ENCODE measurements at places on chromosomes 12 and 14. TPM values are rescaled to one million over a fixed set of nuclear protein-coding genes. Genes with fewer than 3 reads are reported as not detected.

- no peak for DNase-seq
Observed at GRCh38 chr14:85533023-85533860, 3.3 kb downstream of the FLRT2 start.

DNA sequence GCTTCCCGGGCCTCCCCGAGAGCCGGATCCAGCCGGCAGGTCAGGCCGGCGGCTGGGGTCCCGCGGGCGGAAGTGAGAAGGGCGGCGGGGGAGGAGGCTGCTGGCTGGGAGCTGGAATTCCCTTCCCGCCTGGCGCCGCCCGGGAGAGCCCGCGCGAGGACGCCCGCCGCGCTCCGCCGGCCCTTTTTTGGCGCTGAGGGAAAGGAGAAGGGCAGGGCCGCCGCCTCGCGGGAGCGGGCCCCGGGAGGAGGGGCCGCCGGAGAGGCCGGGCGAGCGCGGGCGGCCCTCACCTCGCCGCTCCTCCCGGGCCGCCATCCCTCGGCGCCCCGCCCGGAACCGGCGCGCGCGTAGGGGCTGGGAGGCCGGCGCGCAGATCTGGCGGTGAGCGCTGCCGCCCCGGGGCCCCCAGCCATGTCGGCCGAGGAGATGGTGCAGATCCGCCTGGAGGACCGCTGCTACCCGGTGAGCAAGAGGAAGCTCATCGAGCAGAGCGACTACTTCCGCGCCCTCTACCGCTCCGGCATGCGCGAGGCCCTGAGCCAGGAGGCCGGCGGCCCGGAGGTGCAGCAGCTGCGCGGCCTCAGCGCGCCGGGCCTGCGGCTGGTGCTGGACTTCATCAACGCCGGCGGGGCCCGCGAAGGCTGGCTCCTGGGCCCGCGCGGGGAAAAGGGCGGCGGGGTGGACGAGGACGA is at the start of the genes KLHL42 and MANSC4:
Gene KLHL42, plus strand, starts transcription at position 314 of the 692 bp plus-strand sequence. Its CDS starts 98 bp downstream, at position 412.
Gene MANSC4, minus strand, starts transcription at position 317 of the 692 bp plus-strand sequence. CDS start 8,960 bp downstream, outside the sequence.
- no peak for DNase-seq

DNA sequence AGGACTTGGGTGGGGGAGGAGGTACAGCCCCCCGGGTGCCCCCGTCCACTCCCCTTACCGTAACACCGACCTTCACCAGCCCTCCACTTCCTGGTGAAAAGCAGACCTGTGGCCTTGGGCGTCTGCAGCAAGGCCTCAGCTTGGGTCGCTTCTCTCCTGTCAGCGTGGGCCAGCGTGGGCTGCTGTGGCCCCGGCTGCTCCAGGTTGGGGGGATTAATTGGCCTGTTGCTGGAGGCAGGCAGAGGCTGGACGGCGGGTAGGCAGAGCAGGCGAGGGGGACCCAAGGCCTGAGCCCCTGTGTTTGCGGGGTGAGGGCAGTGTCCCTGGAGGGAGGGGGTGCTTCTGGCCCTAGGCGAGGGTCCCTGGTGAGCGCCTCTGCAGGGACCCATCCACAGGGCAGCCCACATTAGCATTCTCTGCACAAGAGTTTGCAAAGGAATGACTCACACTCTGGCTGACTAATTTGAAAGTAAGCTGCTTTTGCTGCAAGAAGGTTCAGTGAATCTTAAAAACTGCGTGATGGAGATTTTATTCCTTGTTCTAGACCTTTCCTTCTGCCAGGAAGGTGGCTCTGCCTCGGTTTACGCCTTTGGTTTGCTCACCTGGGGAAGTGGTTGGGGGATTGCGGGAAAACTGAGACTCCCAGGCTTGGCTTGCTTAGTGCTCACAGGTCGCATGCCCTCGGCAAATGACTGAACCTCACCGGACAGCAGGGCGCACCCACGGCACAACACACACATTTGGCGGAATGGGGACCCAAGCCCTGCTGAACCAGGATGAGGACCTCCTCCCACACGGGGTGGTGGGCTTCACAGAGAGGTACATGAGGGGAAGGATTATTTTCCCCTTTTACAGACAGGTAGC is 37.9 kb upstream of the DLK1 start:
- DNase-seq = no peak

DNA sequence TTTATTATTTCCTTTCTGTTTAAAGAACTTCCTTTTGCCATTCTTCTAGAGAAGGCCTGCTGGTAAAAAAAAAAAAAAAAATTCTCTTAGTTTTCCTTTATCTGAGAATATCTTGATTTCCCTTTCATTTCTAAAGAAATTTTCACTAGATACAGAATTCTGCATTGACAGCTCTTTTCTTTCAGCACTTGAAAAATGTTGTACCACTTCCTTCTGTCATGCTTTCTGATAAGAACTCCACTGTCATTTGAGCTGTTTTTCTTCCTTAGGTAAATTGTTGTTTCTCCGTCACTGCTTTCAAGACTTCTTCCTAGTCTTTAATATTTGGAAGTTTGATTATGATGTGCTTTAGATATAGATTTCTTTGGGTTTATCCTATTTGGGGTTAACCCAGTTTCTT is 113.6 kb upstream of the BTG1 start:
- no peak for DNase-seq

GRCh38 chr12:108185002-108185401 is 55.9 kb downstream of the WSCD2 start:
- DNase-seq = no peak

- DNase-seq = no peak
Observed at GRCh38 chr12:104519190-104520019, 62.7 kb downstream of the CHST11 start.

- no peak for DNase-seq
Observed at GRCh38 chr12:67623259-67623658, 25.3 kb upstream of the DYRK2 start.

- DNase-seq = no peak
Observed at GRCh38 chr12:6871052-6871957, 1.8 kb downstream of the SPSB2 start.

DNA sequence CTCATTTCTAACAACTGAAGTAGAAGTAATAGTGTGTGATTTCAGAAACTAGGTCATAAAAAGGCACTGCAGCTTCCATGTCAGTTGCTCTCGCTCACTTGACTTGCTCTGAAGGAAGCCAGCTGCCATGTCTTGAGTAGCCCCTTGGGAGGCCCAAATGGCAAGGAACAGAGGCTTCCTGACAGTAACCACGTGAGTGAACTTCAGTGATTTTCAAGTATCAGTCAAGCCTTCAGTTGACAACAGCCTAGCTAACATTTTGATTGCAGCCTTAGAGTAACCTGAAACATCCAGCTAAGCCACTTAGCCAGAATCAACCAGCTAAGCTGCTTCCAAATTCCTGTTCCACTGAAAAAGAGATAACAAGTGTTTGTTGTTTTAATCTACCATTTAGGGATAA is 26.7 kb downstream of the TOGARAM1 start:
- no peak for DNase-seq

GRCh38 chr12:3336606-3337311 is 154.2 kb upstream of the PRMT8 start:
- peak; percentile 6 for DNase-seq

DNA sequence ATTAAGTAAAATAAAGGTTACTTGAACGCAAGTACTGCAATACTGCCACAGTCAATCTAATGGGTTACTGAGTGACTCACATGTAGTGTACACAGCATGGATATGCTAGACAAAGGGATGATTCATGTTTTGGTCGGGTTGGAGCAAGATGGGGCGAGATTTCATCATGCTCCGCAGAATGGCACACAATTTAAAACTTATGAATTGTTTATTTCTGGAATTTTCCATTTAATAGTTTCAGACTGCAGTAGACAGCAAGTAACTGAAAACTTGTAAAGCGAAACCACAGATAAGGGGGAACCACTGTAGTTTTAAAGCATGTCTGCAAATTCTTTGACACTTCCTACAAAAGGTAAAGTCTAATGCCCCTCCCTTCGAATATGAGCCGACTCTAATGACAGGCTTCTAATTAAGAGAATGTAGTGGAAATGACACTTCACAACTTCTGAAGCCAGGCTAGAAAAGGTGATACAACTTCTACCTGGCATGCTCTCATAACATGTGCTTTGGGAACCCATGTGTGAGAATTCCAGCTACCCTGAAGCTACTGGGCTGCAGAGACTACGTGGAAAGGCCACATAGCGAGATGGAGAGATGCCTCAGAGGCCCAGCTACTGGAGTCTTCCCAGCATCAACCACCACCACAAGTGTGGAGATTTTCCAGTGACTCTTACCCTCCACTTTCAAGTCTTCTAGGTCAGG is 13.9 kb upstream of the TCP11L2 start:
- no peak for DNase-seq

DNA sequence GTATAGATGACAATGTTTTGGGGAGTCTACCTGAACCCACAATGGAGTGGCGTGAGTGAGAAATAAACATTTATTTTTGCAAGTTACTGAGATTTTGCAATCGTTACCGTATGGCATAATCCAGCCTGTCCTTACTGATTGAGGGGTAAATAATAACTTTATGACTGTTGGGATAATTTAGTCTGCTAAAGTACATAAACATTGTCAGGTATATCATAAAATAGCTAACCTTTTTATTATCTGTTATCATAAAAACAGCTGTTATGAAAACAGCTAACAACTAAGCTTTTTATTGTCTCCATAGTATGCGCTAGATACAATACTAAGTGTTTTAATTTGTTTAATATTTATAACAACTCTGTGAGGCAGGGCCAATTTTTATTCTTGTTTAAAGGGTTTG is 10.3 kb downstream of the ACSS3 start:
- DNase-seq = no peak

GRCh38 chr12:51913071-51914033 is 6.0 kb downstream of the ACVRL1 start:
- DNase-seq = no peak

- no peak for DNase-seq
Observed at GRCh38 chr14:100409003-100409360, 85.8 kb downstream of the SLC25A47 start.

GRCh38 chr12:104462931-104463339 is 6.2 kb downstream of the CHST11 start:
- DNase-seq = no peak

GRCh38 chr14:43981135-43981768 is 525.8 kb downstream of the FSCB start:
- DNase-seq = no peak

DNA sequence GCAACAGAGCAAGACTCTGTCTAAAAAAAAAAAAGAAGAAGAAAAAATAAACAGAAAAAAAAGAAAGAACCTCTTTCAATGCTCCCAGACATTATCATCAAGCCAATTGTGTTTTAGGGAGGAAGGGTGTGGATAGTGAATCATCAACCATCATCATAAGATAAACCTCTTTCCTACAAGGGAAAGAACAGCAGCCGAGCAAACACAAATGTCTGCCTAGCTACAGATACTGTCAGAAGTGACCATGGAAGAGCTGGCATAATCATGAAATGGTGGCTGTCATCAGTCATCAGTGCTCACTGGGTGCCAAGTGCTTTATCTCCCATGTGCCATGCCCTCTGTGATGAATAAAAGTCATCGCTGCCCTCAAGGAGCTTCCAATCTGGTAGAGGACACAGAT is 46.6 kb downstream of the SLC17A8 start:
- no peak for DNase-seq

DNA sequence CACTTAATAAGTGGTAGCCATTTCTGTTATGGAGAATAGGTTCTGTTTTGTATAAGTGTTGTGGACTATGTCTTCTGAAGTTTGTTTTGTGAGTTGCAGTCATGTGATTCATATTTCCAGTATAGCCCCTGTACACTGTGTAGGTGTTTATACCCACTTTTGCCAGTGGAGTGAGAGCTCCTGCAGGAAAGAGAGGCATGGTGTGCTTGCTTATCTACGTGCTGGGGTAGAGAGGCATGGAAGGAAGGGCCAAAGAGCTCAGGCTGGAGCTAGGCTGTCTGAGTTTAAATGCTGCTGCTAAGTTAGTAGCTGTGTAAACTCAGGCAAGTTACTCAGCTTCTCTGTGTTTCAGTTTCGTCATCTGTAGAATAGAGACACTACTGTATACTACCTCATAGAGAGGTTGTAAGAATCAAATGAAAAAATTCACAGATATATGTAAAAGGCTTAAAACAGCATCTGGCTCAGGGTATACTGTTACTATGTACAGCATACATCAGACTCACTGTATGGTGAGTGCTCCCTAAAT is 88.2 kb upstream of the SLC38A2 start:
- no peak for DNase-seq

GRCh38 chr14:59126714-59127436 is 61.6 kb upstream of the DAAM1 start:
- no peak for DNase-seq

DNA sequence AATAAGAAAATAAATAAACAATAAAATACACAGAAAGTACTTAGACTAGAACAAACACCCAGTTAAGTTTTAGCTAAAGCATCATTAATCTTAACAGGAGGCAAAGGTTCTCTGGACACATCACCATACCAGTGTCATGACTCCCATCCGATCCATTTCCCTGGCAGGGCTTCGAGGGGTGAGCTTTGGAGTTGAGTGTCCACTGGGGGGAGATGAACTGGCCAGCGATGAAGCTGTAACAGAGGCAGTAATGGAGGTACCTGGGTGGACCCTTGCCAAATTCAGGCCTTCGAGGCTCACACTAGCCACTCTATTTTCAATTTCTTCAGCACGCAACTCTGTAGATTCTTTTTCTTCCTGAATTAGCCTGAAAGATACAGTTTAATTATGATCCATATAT is 269.5 kb downstream of the ACSS3 start:
- no peak for DNase-seq

- no peak for DNase-seq
Observed at GRCh38 chr12:4006743-4007142, 133.5 kb upstream of the PARP11 start.

DNA sequence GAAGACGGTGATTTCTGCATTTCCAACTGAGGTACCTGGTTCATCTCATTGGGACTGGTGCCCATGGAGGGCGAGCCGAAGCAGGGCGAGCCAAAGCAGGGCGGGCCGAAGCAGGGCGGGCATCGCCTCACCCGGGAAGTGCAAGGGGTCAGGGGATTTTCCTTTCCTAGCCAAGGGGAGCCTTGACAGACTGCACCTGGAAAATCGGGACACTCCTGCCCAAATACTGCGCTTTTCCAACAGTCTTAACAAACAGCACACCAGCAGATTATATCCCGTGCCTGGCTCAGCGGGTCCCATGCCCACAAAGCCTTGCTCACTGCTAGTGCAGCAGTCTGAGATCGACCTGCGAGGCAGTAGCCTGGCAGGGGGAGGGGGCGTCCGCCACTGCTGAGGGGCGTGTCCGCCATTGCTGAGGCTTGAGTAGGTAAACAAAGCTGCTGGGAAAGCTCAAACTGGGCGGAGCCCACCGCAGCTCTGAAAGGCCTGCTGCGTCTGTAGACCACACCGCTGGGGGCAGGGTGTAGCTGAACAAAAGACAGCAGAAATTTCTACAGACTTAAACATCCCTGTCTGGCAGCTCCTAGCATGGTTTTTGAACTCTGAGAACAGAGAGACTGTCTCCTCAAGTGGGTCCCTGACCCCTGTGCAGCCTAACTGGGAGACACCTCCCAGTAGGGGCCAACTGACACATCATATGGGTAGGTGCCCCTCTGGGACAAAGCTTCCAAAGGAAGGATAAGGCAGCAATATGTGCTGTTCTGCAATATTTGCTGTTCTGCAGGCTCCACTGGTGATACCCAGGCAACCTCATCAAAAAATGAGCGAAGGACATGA is 77.2 kb downstream of the BAZ1A start:
- no peak for DNase-seq

The RIMBP2 gene
- total RNA-seq = 2.7 TPM

The CCDC38 gene
- total RNA-seq = not detected

The DAZAP2 gene
- 89.1 TPM for total RNA-seq

The EPYC gene
- 1.2 TPM for total RNA-seq
